ENCODE measurements at places on chromosomes 16 and 17.
A peak's percentile ranks its signal among the peaks of the same experiment; 100 is the strongest.

GRCh38 chr17:17001076-17001777 lies 29.3 kb upstream of the TNFRSF13B start:
- DNase-seq, result no peak

DNA sequence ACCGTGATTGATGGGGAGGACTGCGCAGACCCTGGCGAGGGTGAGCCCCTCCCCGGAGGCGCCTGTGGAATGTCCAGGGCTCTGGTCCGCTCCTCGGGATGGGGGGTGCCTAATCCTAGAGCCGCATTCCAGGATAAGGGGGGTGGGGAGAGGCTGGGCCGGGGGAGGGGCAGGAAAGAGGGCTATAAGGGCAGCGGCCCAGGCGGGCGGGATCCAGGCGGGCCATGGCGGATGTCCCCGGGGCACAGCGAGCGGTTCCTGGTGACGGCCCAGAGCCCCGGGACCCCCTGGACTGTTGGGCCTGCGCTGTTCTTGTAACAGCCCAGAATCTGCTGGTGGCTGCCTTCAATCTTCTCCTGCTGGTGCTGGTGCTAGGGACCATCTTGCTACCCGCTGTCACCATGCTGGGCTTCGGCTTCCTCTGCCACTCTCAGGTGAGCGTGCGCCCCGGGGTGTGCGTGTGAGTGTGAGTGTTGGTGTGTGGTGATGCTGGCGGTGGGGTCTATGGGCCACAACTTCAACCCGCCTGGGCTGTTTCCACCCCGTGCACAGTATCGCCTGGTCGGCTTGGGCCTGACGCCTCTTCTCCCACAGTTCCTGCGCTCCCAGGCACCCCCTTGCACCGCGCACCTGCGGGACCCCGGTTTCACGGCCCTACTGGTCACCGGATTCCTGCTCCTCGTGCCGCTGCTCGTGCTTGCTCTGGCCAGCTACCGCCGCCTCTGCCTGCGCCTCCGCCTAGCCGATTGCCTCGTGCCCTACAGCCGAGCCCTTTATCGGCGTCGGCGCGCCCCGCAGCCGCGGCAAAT lies at the start of gene TMEM88:
TMEM88 (plus strand) TSS at position 216 of the 809 bp plus-strand sequence; CDS start at position 225, 9 bp downstream.
- DNase-seq, result peak; percentile 80

DNA sequence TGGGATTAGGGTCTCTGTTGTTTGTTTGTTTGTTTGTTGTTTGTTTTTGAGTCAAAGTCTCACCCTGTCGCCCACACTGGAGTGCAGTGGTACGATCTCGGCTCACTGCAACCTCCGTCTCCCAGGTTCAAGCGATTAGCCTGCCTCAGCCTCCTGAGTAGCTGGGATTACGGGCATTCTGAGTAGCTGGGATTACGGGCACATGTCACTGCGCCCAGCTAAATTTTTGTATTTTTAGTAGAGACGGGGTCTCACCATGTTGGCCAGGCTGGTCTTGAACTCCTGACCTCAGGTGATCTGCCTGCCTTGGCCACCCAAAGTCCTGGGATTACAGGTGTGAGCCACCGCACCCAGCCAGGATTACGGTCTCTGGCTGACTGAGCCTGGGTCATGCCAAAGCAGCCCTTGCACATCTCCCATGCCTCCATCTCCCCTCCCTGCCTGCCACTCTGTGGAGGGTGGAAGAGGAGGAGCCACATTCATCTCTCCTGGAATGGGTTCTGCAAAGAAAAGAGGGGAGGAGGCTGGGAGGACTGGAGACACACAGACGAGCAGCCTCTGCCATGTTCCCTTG lies 59.2 kb downstream of the BEAN1 start:
- no peak for DNase-seq

- DNase-seq, result no peak
Measured at GRCh38 chr17:70775679-70776078, 606.3 kb downstream of the KCNJ2 start.

- peak; percentile 71 for DNase-seq
Measured at GRCh38 chr17:2929881-2930533, 133.4 kb downstream of the OR1D5 start.

DNA sequence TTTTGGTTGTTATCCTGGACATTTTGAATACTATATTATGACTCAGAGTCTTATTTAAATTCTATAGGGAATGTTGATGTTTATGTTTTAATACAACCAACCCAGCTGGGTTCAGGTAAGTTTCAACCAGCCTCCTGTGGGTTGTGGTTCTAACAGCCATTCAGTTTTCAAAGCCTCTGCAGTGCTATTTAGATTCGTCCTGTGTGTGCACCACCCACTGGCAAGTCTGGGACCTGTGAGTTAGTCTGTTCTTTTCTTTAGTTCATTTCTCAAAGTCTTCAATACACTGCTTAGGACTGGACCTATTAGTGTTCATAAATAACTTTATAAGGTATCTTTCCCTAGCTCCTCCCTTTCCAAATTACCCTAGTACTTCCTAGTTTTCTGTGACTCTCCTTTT lies 170.6 kb downstream of the TMEM132E start:
- no peak for DNase-seq

GRCh38 chr16:60310846-60311445 lies 1576.8 kb upstream of the GOT2 start:
- no peak for DNase-seq

DNA sequence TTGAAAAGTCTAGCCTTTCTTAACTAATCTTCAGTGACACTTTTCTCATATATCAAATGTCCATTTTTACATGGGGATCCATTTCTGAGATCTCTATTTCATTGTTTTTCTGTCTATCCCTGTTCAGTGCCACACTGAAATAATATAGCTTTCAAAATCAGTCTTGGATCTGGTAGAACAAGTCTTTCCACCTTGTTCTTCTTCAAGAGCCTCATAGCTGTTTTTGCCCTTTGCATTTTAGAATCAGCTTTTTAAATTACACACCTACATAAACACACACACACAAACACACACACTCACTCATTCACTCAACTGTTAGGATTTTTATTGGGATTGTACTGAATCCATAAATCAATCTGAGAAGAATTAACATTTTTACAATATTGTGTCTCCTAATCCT lies 19.2 kb downstream of the GSDMB start:
- DNase-seq, result no peak

- DNase-seq, result no peak
Measured at GRCh38 chr16:70752426-70752825, 48.5 kb downstream of the VAC14 start.

GRCh38 chr17:34300652-34301370 lies 15.3 kb downstream of the CCL11 start:
- no peak for DNase-seq

DNA sequence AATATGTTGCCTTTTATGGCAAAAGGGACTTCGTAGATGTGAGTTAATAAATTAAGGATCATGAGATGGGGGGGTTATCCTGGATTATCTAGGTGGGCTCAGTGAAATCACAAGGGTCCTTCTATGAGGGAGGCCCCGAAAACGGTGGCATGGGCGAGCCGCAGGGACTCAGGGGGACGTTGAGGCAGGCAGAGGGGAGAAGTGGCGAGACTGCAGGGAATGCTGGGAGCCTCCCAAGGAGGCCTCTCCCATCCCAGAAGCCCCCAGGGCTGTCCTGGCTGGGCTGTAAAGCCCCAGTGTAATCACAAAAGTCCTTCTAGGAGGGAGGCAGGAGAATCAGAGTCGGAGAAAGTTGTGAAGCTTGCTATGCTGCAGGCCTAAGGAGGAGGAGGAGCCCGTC lies 35.0 kb downstream of the ITGAE start:
- DNase-seq, result no peak

DNA sequence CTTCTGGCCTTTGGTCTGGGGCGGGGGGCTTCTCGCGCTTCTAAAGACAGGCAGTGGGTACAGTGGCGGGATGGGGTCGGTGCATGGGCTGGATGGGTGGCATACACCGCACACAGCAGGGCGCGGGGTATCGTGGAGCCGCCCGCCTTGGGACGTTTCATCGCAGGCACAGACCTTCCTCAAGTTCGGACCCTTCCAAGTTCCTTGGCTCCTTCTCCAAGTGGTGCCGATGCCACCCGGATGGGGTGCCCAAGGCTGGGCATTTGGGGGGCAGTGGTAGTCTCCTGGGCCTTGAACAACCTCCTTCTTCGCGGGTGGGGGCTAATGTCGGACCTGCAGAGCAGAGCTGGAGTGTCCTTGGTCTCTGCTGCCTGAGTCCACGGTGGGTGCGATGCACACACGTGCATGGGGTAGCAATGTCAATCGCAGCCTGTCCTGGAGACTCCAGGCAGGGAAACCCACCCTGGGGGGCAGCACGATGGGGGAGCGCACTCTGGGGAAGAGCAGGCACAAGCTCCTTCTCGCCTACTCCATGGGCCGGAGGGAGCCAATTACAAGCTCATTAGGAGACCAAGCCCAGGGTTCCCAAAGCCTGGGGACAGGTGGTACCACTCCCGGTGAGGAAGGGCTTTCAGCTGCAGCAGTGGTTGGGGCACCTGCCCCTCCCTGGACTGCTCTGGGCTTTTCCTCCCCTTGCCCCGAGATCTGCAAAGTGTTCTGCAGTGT lies 686 bp upstream of the MTSS2 start:
- DNase-seq, result no peak

- no peak for DNase-seq
Measured at GRCh38 chr16:56355786-56356275, 69.5 kb downstream of the AMFR start.

GRCh38 chr17:72719578-72720493 lies 372.7 kb downstream of the SLC39A11 start:
- no peak for DNase-seq

DNA sequence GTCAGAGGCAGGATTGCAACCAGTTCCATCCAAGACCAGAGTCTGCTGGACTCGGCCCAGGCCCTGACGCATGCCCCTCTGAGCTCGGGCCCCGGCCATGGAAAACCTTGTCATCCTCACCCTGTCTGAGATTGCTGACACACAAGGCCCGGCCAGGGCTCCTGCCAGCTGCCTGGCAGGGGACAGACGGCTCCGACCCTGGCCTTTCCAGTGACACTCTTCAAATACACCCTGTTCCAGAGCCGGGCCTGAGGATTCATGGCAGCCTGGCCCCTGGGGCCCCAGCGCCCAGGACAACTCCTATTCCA lies 3.2 kb upstream of the PABPN1L start:
- DNase-seq, result no peak

GRCh38 chr17:72516772-72517399 lies 396.1 kb downstream of the SOX9 start:
- peak; percentile 25 for DNase-seq

- DNase-seq, result no peak
Measured at GRCh38 chr16:12511708-12512107, 292.0 kb downstream of the CPPED1 start.

Measured in nephron progenitor cell (in vitro differentiated cells).